ENCODE measurements at places on chromosomes 1 and 21.

DNA sequence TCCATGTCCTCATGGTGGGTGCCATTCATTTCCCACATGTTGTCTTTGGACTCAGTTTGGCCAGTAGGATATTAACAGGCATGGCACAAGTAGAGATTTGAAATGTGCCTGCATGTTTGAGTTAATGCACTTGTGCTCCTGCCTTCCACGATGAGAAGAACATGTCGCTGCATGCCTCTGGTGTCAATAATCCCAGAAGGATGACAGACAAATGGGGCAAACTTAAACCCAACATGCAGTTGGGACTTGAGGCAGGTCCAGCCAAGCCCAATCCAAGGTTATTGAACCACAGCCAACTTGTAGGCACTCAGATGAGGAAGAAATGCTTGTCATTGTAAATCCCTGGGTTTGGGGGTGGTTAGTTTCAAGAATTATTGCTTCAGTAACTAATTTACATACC, 174.6 kb downstream of the TRIM33 start:
- no peak for DNase-seq

DNA sequence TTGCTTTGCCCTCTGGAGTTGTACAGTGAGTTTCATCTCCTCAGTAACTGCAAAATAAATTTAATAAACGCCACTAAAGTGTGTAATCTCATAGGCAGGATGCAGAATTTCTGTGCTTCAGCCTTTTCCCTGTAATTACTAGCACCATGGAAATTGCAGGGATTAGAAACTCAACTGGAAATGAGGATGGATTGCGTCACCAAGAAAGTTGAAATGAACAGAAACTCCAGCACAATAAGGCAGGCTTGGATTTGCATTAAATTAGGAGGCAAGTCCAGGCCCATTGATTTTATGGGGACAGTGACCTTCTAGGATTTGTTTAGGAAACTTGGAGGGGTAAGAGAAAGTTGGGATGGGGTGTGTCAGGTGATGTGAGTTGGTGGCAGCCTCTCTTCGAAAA, 197.5 kb downstream of the PTPRU start:
- DNase-seq: no peak

DNA sequence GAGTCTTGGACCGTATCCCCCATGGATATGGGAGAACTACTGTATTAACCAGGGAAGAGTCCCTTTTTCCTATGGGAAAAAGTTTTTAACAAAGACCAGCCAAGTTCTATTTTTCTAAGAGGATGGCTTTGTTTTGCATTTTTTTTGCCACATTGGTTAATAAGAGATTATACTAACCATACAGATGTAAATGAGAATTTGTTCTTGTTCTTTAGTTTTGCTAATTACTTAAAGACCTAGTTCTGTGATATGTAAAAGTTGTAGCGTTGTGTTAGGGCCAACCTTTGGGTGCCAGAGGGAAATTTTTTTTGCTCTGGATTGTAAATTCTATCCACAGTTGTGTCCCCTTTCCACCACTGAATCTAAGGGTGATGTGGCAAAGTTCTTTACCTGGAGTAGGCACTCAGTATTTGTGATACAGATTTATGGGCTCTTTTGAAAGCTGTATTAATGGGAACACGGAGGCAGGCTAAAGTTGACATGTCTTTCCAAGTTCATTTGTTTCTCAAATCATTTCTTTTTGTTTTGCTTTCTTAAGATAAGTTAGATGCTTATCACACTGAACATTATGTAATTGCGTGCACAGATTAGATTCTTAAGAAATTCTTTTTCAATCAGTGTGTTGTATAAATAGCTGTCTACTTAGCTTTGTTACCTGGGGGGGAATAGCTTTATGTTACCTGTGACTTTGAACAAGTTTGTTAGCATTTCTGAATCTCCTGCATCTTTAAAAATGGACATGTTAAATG, 2.9 kb downstream of the SOAT1 start:
- no peak for DNase-seq

DNA sequence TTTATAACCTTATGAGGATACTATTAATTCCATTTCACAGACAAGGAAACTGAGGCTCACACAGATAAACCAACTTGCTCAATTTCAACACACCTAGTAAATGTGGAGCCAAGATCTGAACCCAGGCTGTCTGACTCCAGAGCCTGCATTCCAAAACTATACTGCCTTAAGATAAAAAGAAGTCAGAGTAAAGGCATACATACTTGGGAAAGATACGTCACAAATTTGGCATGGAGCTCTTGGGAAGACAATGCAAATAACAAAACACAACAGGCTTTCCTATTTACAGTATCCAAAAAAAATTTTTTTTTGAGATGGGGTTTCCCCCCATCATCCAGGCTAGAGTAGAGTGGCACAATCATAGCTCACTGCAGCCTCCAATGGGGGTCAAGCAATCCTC, 5.9 kb downstream of the AKT3 start:
- no peak for DNase-seq

DNA sequence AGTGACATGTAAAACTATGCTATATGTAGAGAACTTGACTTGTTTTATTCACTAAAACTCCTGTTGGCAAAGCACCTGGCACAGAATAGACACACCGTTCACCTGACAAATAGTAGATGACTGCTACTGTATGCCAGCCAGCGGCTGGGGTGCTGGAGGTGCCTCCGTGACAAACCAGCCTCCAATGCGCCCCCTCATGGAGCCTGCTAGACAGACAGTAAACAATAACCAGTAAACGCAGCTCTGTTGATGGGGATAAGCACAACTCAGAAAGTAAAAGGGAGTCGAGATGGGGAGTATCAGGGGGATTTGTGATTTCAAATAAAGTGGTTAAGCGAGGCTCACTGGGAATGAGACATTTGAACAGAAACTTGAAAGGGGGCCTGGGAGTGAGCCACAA, 107.2 kb downstream of the PRDM2 start:
- no peak for DNase-seq

Measured in stimulated activated CD4-positive, alpha-beta T cell treated with anti-CD3 and anti-CD28 coated beads, Interleukin-4, amount 100 ng/mL, for 24 hours (primary cell).